ENCODE measurements at places on chromosomes 5 and 9.
A peak's percentile ranks its signal among the peaks of the same experiment; 100 is the strongest.

- no peak for DNase-seq
Measured at GRCh38 chr5:93018461-93018860, 562.6 kb downstream of the NR2F1-AS1 start.

DNA sequence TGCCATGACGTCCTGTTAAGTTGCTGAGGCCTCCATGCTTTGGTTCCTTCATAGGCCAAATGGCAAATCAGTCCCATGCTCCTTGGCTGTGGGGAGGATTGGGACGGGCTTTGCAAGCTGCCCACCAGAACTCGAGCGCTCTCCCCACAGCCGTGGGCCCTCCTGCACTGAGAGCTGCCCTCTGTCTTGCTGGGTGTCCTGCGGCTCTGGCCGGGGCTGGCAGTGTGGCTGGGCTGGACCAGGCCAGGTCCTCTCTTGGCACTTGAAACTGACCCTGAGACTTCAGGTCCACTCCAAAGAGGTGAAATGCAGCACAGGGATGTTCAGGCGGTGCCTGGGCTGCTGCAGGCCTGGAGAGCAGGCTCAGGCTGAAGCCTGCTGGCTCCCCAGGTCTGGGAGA is 7.0 kb downstream of the MYMK start:
- no peak for DNase-seq

- DNase-seq = no peak
Measured at GRCh38 chr5:170347022-170347567, 42.1 kb downstream of the KCNMB1 start.

DNA sequence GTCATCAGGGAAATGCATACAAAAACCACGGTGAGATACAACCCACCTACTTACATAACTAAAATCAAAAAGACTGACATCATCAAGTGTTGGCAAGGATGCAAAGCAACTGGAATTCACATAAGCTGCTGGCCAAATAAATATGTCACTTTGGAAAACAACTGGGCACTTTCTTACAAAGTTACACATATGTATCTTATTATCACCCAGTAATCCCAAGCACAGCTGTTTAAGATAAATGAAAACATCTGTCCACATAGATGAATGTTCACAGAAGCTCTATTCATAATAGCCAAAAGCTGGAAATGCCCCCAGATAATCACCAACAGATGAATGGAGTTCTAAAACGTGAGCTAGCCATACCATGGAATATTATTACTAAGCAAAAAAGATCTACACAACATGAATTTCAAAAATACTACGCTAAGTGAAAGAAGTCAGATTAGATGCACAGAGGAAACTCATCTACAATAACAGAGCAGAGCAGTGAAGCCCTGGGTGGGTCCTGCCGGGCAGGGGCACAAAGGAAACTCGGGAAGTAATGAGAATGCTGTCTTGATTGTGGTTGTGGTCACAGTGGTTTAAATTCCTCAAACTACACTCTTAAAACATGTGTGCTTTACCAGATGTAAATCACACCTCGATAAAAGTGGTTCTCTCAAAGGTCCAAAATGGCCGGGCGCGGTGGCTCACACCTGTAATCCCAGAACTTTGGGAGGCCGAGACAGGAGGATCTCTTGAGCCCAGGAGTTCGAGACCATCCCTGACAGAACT is 8.5 kb downstream of the CAMSAP1 start:
- no peak for DNase-seq

GRCh38 chr9:94675008-94675881 is 35.9 kb upstream of the FBP1 start:
- no peak for DNase-seq

GRCh38 chr5:94288937-94289336 is 329.5 kb downstream of the KIAA0825 start:
- no peak for DNase-seq

DNA sequence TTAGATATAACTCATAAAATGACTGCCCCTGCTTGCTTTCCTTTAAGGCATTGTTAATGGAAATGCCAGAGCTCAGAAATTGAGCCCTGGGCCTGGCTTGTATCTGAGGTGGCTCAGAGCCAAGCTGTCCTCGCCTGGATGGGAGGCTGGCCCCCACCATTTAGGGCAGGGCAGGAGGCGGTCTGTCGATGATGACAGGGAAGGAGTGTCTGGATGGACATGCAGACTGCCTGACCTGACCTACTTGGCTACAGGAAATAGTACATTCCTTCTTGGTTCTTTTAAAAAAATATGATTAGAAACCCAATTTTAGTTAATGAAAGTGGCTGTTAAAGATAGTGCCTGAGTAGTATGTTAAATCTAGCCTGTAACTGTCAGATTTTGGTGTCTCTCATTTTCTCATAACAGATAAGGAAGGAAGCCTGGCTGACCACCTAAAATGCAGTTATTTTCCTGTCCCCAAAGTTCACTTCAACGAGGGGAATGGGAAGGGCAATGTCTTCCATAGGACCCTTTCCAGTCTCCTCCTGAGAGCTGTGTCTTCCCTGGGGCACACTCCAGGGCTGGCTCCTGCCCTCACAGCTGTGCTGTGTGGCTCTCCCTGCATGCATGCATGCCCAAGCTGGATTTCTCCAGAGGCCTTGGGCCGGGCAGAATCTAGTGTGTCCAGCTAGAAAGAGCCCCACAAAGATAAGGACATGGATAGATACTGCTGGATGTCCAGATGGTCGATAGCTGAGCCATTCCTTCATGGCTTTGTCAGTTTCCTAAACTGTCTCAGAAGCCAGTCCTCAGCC is 42.3 kb downstream of the MACROH2A1 start:
- no peak for DNase-seq

GRCh38 chr5:31124651-31125305 is 68.7 kb upstream of the CDH6 start:
- DNase-seq = no peak

GRCh38 chr5:31153521-31153920 is 40.0 kb upstream of the CDH6 start:
- no peak for DNase-seq

DNA sequence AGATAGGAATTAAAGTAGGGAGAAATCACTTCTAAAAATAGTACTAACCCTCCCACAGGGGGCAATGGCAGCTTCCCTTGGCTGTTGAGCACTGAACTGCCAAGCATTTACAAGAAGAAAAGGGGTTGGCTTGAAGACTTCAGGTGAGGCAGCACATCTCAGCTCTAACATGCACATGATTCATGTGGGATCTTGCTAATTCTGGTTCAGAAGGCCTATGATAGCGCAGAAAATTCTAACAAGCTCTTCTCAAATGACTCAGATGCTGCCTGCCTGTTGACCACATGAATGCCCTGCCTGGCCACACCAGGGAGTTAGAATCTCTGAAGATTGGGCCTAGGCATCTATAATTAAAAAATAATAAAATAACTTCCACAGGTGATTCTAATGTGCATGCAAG is 22.6 kb downstream of the CD180 start:
- DNase-seq = no peak

GRCh38 chr5:151406322-151406947 is 41.0 kb upstream of the SLC36A1 start:
- peak; percentile 21 for DNase-seq

- no peak for DNase-seq
Measured at GRCh38 chr9:104984948-104985347, 57.0 kb upstream of the ABCA1 start.

- DNase-seq = no peak
Measured at GRCh38 chr9:20940447-20941173, 90.8 kb downstream of the HACD4 start.

DNA sequence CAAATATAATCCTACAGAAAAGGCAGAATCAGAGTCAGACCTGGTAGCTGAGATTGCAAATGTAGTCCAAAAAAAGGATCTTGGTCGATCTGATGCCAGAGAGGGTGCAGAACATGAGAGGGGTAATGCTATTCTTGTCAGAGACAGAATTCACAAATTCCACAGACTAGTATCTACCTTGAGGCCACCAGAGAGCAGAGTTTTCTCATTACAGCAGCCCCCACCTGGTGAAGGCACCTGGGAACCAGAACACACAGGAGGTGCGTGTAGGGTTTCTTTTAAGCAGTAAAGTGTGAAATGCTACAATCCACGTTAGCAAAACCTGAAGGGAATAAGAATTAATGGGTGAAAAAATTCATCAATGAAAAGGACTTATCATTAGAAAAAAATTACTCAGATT is 145.8 kb downstream of the GIN1 start:
- DNase-seq = no peak

- no peak for DNase-seq
Measured at GRCh38 chr9:78023003-78023741, 8.4 kb downstream of the GNAQ start.

DNA sequence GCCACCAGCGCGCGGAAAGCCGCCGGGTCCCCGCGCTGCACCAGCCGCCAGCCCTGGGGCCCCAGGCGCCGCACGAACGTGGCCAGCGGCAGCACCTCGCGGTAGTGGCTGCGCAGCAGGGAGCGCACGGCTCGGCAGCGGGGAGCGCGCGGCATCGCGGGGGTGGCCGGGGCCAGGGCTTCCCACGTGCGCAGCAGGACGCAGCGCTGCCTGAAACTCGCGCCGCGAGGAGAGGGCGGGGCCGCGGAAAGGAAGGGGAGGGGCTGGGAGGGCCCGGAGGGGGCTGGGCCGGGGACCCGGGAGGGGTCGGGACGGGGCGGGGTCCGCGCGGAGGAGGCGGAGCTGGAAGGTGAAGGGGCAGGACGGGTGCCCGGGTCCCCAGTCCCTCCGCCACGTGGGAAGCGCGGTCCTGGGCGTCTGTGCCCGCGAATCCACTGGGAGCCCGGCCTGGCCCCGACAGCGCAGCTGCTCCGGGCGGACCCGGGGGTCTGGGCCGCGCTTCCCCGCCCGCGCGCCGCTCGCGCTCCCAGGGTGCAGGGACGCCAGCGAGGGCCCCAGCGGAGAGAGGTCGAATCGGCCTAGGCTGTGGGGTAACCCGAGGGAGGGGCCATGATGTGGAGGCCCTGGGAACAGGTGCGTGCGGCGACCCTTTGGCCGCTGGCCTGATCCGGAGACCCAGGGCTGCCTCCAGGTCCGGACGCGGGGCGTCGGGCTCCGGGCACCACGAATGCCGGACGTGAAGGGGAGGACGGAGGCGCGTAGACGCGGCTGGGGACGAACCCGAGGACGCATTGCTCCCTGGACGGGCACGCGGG is at the start of gene TERT:
TERT (minus strand) TSS at position 234 of the 815 bp plus-strand sequence; CDS start at position 155, 79 bp downstream.
- peak; percentile 26 for DNase-seq
